Inflammatory macrophage (primary cell): ENCODE measurements at places on chromosomes 5 and 9.

- no peak for DNase-seq
These were observed 73.8 kb downstream of the TRIO start for GRCh38 chr5:14216902-14217301.

DNA sequence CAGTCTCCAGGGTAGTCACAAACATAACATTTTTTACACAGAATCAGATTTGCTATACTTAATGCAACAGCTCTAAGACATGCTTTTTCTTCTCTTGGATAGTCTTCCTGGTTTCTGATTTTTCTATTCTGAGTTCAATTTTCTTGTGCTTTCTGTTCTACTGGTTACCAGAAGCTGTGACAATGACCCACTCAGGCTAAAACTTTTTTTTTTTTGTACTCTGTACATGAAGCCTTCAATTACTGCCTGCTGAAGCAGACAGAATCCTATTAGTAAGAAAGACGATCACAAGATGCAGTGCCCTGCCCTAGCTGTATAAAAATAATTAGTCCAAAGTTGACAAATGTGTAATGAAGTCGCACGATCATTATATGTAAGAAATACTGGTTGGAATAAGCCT is 231.1 kb upstream of the TBCA start:
- no peak for DNase-seq

GRCh38 chr5:122985954-122986721 is 50.4 kb downstream of the PPIC start:
- no peak for DNase-seq

DNA sequence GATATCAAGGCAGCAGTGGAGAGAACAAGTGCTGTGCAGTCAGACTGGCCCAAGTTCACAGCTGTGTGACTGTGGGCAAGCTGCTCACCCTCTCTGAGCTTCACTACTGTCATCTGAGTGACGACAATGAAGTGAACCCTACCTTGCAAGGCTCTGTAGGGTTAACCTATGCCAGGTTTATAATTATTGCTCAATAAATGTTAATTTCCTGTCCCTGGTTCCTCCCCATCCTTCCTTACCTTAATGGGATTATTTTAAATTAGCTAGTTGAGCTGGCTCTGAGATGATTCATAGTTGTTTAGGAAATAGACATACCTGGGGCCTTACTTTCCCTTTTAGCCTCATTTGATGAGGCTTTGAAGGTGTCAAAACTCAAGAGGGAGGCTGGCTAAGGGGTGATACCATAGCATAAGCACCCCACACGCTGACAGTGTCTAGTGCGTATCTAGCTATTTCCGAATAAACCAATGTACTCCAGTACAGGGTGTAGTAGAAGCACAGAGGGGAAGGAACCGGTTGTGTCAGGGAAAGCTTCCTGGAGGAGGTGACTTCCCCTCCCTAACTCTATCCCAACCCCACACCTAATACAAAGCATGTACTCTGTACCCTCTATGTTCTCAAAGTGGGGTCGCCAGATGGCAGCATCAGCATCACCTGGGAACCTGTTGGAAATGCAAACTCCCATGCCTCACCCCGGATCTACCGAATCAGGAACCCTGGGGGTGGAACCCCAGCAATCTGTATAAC is 63.3 kb upstream of the SLC25A51 start:
- DNase-seq, result no peak

- no peak for DNase-seq
These were observed 28.6 kb downstream of the LAMC3 start for GRCh38 chr9:131037335-131038255.

- no peak for DNase-seq
These were observed 1144.9 kb upstream of the C9orf72 start for GRCh38 chr9:28718226-28718625.

DNA sequence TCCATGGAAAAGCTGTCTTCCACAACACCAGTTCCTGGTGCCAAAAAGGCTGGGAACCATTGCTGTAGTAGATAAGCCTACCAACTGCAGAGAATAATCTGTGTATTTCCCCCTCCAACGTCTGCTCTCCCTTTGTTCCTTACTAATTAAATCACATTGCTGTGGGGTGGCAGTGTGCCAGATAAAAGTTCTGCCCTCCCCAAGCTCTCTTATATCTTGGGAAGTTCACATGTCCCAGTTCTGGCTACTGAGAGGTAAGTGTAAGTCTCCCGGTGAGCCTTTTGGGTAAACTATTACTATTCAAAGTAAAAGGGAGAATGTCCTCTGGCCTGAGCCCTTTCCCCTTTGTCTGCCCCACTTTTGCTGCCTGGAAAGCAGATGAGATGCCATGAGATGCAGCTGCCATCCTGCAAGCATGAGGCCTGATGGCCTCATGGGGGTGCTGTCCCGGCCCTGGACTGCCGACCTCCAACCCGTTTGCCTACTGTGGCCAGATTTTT is 14.7 kb downstream of the ENC1 start:
- no peak for DNase-seq

GRCh38 chr9:68505681-68506409 is 34.8 kb downstream of the TMEM252 start:
- DNase-seq, result peak; percentile 79

DNA sequence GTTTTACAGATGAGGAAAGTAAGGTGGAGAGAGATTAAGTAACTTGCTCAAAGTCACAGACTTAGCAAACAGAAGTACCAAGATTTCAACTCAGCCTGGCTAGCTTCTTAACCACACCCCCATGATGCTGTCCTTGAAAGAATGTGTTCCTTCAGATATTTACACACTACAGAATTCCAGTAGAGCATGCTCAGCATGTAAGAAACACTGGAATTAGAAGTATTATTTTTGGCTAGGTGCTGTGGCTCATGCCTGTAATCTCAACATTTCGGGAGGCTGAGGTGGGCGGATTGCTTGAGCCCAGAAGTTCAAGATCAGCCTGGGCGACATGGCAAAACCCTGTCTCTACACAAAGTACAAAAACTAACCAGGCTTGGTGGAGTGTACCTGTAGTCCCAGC is 142.4 kb downstream of the EDIL3 start:
- no peak for DNase-seq

GRCh38 chr5:169974121-169974770 is 6.0 kb downstream of the INSYN2B start:
- DNase-seq, result no peak

DNA sequence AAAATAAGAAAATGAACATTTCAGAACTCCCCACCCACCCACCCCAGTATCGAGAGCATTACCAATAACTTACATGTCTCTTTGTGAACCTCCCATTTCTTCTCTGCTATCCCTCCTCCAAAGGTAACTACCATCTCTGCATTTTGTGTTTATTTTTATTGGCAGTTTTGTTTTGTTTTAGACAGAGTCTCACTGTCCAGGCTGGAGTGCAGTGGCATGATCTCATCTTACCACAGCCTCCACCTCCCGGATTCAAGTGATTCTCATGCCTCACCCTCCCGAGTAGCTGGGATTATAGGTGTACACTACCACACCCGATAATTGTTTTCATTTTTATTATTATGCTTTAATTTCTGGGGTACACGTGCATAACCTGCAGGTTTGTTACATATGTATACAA is 21.7 kb upstream of the GLIS3 start:
- no peak for DNase-seq

GRCh38 chr9:80931163-80931562 is 758.2 kb downstream of the TLE1 start:
- no peak for DNase-seq

- DNase-seq, result no peak
These were observed 229.9 kb downstream of the EBF1 start for GRCh38 chr5:158869854-158870253.

DNA sequence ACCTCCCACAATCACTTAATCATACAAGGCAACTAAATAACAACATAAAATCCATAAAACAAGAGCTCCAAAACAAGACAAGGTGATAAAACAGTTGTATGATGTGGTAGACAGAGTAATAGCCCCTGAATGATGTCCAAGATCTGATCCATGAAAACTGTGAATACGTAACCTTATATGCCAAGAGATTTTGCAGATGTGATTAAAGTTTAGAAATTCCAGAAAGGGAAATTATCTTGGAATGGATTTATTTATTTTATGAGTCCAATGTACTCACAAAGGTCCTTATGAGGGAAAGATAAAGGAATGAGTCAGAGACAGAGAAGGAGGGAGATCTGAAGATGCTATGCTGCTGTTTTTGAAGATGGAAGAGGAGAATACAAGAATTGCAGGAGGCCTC is 1775.7 kb upstream of the C9orf72 start:
- no peak for DNase-seq

DNA sequence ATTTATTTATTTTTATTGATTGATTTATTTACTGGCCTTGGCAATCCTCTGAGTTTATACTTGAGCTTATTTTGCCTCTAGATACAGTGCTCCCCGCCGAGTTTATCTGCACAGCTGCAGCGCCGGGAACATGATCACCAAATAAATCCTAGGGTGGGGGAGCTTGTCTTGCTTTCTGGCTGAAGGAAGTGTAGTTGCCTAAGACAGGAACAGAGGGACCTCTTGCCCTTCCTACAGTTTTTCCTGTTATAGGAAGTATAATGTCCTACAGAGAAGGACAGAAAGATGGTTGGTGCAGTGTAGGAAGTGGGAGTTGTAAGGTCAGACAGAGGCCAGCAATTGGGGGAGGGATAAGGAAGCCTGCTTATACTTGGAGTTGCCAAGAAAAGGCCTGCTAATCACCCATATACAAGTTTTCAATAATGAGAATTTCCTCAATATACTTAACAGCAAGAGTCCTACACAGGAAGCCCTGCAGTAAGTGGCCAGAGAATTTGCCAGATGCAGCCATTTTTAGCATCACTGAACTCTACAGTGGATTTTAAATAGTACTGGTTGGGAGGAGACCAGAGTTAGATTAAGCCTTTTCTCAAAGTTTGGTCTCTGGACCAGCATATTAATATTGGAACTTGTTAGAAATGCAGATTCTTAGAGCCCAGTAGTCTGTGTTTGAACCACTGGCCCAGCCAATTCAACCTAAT is 7.7 kb downstream of the AOPEP start:
- DNase-seq, result peak; percentile 66

DNA sequence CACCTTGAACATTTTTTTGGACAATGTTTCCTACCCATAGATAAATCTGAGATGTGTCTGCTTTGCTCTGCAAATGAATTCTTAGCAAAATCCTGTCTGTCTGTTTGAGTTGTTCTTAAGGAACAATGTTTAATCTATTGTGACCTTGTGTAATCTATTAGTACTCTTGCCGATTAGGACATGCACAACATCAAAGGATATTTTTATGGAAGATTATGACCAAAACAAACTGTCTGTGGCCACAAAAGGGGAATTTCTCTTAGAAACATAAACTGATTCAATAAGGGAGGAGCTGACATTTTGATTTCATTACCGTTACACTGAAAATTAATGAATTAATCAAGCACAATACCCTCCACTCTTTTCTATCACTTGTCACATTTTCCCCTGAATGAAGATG is 323.0 kb upstream of the PRR16 start:
- peak; percentile 19 for DNase-seq

DNA sequence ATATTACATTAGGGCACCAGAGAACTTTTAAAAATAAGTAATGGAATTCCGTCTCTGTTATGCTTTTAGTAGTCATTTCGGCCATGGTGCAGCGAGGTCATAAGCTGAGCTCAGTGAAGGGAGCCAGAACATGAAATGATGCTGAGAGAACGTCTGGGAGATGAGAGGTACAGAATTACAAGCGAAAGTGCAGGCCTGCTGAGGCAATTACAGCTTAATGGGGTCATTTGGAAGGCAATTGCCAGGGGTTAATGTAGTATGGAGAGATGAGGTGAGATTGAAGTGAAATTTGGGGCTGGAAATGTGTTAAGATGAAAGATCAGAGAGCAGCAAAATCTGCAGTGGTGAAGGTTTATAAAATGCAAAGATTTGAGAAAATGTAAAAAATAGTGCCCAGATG is 96.5 kb downstream of the PBX3 start:
- DNase-seq, result no peak

DNA sequence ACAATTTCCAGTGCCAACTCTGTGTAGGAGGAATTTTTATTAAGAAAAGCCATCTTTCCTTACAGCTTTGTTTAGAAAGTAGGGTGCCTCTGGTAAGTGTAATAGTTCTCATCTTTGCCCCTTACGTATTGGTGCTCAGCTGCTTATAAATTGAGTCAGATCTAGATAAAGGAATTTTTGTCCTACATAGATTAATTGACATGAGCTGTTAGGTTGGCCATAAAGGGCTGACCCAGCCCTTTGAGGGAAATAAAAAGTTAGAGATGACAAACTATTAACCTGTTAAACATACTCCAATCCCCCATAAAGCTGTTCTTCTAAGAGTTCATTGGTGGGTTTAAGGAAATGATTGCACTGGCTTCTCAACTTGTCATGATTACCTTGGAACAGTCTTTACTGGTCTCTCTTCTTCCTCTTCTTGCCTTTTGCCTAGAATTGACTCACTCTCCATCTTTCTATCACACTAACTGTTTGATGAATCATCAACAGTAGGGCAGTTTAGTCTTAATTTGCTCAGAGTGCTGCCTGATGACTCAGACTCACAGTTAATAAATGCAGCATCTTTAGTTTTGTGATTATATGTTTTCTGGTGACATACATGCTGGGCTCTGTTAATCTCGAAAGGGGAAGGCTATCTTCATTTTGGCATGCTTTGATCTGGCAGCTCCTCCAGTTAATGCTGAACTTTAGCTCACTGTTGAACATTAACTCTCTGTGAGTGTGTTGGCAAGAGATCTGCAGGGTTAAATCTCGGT is 51.7 kb downstream of the ARHGAP26 start:
- DNase-seq, result peak; percentile 91

DNA sequence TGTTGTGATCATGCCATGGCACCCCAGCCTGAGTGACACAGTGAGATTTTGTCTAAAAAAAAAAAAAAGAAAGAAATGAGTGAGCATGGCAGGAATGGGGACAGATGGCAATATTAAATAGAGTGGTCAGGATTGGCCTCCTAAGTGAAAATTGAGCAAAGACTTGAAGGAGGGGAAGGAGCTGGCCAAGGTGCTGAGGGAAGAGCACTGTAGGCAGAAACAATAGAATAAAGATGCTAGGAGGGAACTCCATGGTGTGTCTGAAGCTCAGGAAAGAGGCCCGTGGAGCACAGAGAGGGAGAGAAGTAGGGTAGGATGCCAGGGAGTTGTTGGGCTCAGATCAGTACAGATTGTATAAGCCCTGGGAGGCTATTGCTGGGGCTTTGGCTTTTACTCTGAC is 64.4 kb upstream of the PCAT7 start:
- DNase-seq, result no peak

GRCh38 chr9:121752929-121753328 is 101.5 kb downstream of the DAB2IP start:
- DNase-seq, result no peak

GRCh38 chr9:128390150-128390812 is 19.1 kb downstream of the URM1 start:
- DNase-seq, result no peak

- DNase-seq, result no peak
These were observed 272.7 kb downstream of the TRIM32 start for GRCh38 chr9:116959809-116960208.

GRCh38 chr5:68911840-68912690 is 181.7 kb upstream of the SLC30A5 start:
- no peak for DNase-seq

- DNase-seq, result peak; percentile 26
These were observed at the start of gene GPRIN1 for GRCh38 chr5:176609724-176610434. TSS of gene GPRIN1 (minus strand) at chr5:176610156. CDS start at chr5:176599834, 10,322 bp downstream.

GRCh38 chr5:91390268-91390667 is 7.2 kb upstream of the ARRDC3 start:
- DNase-seq, result peak; percentile 76

GRCh38 chr9:116372081-116372673 is 218.6 kb downstream of the PAPPA start:
- DNase-seq, result no peak

GRCh38 chr9:13823026-13823425 is 490.9 kb downstream of the NFIB start:
- no peak for DNase-seq

GRCh38 chr5:116813906-116814305 is 239.3 kb upstream of the SEMA6A start:
- DNase-seq, result no peak

GRCh38 chr5:120088836-120089235 is 375.3 kb upstream of the PRR16 start:
- DNase-seq, result no peak
